ACHN (cell line): ENCODE measurements at places on chromosomes 2 and 18.

DNA sequence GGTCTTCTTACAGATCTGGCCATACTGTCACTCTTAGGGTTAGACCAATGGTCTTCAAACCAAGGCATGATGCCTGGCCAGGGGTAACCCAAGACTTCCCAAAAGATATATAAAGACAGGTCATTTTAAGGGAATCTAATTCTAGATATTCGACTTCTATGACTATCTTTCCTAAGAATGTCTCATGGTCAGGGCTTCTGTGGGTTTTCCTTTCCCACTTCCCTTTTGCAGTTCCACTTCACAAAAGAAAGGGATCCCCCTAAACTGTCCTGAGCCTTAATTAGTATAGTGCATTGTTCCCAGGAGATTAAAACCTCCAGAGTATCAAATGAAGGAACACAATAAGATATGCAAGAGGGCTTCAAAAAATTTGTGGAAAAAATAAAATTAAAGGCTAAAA, 223.6 kb upstream of the SIX2 start:
- no peak for DNase-seq

- no peak for DNase-seq
These were observed 26.0 kb upstream of the SP3 start for GRCh38 chr2:173990970-173991819.

GRCh38 chr18:10145546-10145945, 231.7 kb downstream of the VAPA start:
- DNase-seq = no peak

- DNase-seq = no peak
These were observed 235.9 kb downstream of the ANKRD36 start for GRCh38 chr2:97348841-97349240.

DNA sequence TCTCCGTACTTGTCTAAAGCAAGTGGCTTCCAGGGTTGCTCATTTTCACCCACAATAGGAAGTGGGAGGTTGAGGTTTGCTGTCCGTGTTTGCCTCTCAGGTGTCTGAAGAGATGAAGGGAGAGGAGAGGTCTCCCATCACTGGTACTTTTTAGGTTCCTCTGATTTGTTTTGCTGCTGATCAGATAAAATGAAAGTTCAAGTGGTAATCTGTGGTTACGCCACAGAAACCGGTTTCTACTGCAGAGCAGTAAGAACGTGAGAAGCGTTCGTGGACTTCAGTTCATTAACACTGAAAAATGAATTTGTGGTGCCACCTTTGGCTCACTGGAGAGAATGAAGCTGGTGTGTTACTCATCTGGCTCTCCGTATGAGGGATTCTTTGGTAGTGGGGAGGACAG, 118.2 kb downstream of the GBX2 start:
- DNase-seq = no peak

DNA sequence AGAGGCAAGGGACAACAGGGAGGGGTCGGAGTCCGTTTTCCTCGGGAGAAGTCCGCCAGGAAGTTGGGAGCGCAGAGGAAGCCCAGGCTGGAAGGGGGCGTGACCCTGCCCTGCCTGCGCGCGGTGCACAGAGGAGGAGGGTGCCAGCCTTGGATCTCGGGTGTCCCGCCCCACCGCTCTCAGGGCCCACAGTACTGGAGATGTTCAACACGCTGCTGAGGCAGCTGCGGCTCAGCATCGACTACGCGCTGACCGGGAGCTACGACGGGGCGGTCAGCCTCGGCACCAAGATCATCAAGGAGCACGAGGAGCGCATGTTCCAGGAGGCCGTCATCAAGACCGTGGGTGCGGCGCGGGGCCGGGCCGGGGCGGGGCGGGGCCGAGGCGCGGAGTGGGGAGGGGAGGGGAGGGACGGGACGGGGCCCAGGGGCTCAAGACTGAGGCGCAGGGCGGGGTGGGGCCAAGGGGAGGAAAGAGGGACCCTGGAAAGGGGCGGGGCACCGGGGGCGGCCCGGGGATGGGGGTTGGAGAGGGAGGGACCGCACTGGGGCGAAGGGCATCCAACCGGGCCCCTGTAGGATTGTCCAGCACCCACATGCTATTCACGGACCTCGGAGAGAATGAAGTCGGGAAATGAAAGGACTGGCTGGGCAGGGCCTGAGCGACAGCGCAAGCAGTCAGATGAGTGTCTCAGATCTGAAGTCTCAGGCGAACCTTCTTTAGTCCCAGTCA, 36.6 kb downstream of the POMC start:
- DNase-seq = no peak

DNA sequence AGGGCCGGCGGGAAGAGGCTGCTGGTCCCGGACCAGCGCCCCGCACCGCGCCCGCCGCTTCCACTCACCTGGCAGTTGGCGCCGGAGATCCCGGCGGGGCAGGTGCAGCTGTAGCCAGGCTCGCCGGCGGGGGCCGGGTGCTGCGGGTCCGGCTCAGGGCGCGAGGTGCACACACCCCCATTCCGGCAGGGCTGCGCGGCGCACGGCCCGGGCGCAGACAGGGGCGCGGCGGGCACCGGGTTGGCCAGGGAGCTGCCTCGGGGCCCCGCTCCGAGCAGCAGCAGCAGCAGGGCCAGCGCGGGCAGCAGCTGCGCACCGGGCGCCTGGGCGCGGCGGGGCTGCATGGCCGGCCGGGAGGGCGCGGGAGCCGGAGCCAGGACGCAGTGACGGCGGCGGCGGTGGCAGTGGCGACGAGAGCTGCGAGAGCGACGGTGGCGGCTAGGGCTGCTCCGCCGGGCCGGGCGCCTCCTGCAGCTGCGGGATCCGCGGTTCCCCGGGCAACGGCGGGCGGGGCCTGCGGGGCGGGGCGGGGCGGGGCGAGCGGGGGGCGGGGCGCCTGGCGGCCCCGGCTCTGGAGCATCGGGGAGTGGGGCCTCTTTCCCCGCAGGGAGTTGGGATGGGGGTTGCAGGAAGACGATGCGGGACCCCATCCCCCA, at the start of gene DNER:
Gene DNER, minus strand, starts transcription at position 476 of the 656 bp plus-strand sequence. Its CDS starts 132 bp downstream, at position 344.
- DNase-seq = peak; percentile 31

GRCh38 chr2:166572937-166573336, 78.9 kb upstream of the SCN7A start:
- DNase-seq = no peak

DNA sequence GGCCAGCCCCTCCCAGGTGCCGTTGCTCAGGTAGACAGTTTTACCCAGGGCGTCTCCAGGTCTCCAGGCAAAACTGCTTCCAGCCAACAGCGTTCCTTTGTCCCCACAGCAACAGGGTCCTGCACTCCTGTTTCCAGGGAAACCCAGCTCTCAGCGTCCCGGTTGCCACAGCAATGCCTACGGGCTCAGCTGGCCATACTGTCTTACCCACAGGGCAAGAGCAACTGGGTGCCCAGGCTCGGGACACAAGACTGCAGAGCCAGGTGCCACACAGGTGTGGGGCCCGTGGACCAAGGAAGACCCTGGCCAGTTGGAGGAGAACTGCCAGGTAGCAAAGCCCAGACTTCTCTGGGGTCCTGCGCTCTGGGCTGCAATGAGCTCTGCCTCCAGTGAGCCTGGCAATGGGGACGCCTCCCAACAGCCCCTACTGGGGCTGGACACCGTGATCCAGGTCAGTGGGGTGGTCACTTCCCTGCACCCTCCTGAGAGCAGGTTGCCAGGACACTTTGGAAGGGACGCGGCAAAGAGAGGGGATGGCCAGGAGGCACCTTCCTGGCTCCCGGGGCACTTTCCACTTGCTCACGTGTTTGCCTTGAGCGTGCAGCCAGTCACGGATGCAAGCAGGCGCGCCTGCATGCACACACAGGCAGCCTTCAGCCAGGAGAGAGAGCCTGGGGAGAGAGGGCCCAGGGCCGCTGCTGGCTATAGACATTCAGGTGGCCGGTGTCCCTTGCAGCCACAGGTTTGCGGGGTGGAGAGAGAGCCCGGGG, at the start of gene CROCC2:
Gene CROCC2, plus strand, starts transcription at position 196 of the 770 bp plus-strand sequence. Its CDS starts 178 bp downstream, at position 374.
- no peak for DNase-seq

DNA sequence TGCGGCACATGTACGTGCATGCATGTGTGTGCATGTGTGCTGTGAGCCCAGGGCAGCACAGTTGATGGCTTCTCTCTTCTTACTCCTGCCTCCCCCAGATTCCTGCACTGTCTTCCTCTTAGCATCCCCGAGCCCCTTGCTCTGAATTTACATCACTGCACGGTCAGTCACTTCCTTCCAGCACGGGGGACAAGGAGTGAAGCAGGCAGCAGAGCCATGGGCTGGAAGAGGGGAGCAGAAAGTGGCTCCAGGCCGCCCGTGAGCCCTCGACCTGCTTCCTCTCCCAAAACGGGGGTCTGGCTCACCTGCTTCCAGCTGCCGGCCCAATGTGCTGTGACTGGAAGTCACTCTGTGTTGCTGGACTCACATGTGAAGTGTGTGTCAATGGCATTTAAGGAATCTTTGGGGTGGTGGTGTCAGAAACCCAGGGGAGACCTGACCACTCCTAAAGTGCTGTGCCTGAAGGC, 106.1 kb downstream of the FAM210A start:
- DNase-seq = no peak

GRCh38 chr2:227301523-227301922, 23.5 kb upstream of the MFF start:
- DNase-seq = no peak

- DNase-seq = no peak
These were observed 129.2 kb upstream of the KCNH7 start for GRCh38 chr2:162967811-162968210.

- no peak for DNase-seq
These were observed 152.3 kb downstream of the DIS3L2 start for GRCh38 chr2:232113821-232114220.

DNA sequence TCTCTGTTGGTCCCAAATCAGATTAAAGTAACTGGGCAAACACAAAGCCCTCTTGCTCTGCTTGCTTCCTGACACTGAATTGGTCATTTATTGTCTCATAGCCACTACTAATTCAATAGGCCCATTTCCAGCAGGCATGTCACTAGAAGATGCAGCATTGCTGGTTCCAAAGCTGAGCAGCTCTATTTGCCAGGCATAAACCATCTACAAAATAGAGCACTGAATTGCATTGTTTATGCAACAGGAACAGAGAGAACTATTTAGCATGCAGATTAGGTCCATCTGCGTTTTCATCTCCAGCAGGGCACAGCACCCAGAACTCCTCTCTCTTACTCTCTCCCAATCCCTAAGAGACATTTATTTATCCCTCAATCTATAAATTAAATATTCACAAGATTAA, 227.6 kb downstream of the SUCLG1 start:
- no peak for DNase-seq

- DNase-seq = no peak
These were observed 34.2 kb upstream of the PTPRM start for GRCh38 chr18:7532942-7533341.

DNA sequence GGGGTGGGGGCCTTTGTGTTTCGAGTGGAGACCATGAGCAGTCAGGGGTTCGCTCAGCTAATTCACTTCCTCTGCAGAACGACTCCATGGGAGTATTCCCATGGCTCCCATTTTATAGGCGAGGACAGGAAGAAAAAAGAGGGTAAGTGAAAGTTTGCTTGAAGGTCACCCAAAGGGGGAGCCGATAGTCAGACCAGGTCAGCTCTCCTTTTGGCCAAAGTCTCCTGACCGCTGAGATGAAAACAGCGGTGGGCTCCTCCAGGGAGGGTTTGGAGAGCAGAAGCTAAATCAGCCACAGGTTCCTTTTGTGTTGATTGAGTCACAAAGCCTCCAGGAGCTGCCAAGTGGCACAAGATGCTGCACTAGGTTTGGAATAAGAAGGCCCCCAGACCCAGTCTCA, 34.1 kb upstream of the CTAGE1 start:
- DNase-seq = no peak

- no peak for DNase-seq
These were observed 162.2 kb downstream of the SLC39A10 start for GRCh38 chr2:195819276-195819675.

- DNase-seq = peak; percentile 53
These were observed 2.2 kb downstream of the LRATD1 start for GRCh38 chr2:14634489-14635390.

DNA sequence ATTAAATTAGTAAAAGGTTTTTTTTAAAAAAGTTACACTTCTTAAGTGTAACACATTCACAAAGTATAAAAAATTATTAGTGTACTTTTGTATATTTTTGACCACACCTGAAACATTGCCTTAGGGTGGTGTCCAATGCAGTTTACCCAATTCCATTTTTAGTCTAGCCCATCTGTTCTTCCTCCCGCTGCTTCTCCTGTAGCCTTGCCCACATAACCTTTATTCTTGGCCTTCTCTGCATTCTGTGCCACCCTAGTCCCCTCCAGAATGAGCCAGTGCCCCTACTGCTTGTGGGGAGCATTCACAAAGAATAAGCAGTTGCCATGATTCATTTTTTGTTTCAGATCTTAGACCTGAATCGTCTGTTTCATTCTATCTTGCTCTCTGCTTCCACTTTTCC, 78.4 kb upstream of the MYT1L start:
- DNase-seq = no peak

GRCh38 chr2:97905294-97905693, 90.5 kb downstream of the TMEM131 start:
- DNase-seq = no peak

DNA sequence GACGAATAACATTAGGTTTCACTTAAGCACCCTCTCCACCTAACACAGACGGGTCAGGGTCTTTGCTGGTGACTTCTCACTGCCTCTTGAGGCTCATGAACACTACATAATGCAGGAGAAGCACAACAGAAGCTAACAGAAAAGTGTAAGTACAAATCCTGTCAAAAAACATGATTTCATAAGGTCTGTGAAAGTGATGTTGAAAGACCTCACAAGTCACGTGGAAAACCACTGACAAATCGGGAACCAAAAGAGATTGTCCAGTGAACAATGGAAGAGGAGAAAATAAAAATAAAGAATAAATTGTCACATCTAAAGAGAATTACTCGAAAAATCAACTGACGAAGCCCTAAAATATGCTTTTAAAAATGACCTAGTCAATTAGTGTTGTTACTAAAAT, 14.0 kb downstream of the PSD4 start:
- DNase-seq = no peak

DNA sequence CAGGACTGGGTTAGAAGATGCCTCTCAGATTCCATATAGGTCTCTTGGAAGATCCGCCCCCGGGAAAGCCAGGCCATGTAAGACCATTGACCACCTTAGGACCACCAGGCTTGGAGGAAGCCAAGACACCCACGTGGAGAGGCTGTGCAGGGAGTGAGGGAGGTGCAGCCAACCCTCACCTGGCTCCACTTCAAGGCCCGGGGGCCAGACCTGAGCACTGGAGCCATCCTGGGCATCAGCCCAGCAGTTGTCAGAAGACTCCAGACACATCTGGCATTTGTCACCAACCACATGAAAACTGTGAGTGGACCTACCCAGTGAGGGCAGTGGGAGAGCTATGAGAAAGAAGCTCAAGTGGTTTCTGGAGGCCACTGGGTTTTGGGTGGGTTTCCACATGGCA, 214.4 kb downstream of the MYT1L start:
- no peak for DNase-seq
